B cell (primary cell): ENCODE measurements at places on chromosomes 5 and 9.

- DNase-seq, result no peak
Measured at GRCh38 chr9:86893811-86894490, 53.4 kb downstream of the GAS1 start.

DNA sequence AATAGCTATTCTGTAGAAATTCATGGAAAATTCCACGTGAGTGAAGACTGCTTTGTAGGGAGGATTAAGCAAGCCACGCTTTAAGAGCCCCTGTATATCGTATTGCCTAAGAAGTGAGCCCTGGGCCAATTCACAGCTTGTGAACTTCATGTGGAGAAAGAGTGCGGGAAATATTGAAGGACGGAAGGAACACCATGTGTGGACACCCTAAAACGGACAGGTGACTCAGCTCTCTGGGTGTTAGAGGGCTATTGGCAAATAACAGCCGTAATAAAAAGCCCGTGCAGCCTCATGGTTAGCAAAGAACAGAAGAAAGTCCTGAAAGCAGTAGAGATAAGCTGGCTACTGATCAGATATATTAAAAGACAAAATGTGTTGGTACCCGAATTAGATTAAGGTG, 26.4 kb downstream of the ZNF366 start:
- no peak for DNase-seq

DNA sequence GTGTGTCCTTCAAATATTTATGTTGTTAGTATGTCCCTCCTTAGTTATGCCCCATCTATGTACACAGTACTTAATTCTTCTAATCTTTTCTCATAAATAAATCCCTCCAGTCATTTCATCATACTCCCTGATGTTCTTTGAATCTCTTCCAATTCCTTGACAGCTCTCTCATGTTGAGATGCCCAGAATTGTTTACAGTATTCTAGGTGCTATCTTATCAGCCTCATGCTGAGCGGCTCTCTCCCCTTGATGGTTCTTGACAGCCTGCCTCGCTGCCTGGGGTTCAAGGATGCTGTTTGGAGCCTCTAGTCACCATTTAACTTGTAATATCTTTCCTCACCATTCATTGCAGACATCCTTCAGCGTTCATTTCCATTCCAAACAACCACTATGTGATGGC, 799.2 kb downstream of the BRINP1 start:
- no peak for DNase-seq

DNA sequence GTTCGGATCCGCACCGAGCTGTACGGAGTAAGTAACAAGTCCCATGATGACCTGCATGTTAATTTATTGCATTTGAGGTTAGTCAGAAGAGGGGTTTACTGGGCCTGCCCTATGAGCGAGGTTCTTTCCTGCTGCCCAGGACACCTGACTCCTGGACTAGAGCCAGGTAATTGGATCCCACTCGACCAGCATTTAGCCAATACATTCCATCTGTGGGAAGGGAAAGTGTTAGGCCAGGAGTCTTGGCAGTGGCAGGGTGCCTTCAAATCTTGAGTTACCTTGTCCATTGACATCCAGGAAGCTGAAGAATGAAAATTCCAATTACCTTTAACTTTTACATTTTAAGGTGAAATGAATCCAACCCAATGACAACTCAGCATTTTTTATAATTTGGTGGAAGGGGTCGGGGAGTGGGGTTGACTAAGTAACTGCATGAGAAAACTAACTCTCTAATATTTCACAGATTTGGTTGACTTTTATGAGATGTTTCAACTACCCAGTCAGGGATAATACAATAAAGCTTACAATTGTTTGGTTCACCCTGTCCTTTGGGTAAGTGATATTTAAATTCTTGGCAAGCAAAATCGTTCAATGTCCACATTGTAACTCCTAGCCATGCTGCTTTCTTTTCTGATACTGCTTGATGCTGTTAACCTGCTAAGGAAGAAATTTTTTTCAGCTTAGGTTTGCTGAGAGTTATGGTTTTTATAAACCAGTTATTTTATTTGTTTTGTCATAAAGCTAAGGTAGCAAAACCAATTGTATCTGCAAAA, 111.6 kb upstream of the IQGAP2 start:
- DNase-seq, result no peak

DNA sequence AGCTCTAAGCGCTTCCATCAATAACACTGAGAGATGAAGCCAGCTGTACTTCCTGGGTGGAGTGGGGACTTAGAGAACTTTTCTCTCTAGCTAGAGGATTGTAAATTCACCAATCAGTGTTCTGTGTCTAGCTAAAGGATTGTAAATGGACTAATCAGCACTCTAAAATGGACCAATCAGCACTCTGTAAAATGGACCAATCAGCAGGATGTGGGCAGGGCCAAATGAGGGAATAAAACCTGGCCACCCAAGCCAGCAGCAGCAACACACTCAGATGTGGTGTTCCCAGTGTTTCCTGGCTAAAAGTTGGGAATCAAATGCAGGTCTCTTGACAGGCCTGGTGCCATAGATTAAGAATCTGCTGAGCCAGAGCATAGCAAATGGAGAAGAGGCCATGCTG, 60.5 kb downstream of the ALDH7A1 start:
- no peak for DNase-seq

- DNase-seq, result peak; percentile 16
Measured at GRCh38 chr5:60701321-60701968, 1.5 kb upstream of the DEPDC1B start.
